ENCODE measurements at places on chromosomes 1 and 21.

GRCh38 chr1:178465011-178465410 lies 31.8 kb downstream of the CLEC20A start:
- no peak for DNase-seq

DNA sequence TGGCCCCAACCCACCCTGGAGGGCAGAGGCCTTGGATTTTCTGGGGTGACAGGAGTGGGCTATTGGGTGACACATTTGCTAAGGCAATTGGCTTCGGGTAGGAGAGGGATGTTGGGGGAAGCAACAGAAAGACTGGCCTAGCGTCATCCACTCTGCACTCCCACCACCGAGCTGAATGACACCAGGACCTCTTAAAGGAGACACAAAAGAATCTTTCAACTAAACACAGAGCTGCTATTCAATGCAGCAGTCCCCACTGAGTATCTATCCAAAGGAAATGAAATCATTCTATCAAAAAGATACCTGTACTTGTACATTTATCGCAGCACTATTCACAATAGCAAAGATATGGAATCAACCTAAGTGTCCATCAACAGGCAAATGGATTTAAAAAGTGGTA lies 6.2 kb downstream of the TFF2 start:
- DNase-seq, result no peak

GRCh38 chr1:228337711-228338520 lies 68.7 kb downstream of the TRIM11 start:
- DNase-seq, result no peak

DNA sequence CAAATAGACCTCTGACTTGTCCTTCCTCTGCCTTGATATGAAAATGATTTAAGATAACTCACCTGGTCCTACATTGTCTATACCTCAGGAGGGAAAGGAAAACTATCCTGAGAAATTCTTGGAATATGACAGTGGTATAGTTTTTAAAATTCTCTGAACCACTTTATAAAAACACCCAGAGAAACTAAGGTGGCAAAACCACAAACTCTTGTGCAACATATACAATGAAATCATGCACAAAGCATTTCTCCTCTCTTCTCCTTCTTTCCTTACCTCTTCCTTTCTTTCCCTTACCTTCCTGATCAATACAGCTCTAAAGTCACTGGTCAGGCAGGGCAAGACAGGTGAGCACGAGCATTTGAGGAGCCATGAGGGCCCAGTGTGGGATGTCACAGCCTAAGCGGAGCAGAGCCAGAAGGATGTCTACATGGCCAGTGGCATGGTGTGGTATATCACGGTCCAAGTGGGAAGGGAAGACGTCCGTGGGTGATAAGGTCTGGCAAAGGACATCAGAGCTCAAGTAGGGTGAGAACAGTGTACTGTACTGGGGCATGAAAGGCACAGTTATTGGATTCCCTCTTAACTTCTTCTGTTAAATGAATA lies 543.3 kb downstream of the DPYD start:
- DNase-seq, result no peak

- peak; percentile 38 for DNase-seq
Observed at GRCh38 chr1:156510709-156511108, 10.1 kb upstream of the MEF2D start.

DNA sequence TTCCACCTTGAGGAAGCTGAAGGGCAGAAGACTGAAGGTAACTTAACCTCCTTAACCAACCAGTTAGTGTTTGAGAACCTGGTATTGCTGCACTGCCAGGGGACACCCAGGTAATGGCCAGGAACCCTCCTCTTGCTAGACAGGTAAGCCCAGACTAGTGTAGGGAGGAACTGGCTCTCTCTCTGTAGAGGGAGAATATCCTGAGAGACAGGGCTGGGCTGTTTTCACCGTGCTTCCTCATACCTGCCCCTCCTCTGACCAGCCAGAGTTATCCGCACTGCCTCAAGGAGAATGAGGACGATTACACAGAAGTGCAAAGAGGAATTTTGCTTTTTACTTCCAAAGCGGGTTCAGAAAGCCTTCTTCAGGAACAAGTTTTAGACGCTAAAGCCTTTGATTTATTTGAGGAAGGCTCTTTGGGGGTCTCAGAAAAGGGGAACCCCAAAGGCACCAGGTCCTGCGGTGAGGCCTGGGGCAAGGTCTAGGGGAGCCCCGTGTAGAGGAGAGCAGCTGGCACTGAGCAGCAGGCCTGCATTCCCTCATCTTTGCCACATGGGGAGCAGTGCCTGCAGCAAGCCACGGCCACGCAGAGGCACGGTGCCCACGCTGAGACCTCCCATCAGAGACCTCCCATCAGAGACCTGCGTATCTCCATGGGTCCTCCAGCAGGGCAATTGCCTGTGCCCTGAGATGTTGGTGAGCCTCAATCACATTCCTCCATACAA lies 13.5 kb downstream of the GNG4 start:
- no peak for DNase-seq

DNA sequence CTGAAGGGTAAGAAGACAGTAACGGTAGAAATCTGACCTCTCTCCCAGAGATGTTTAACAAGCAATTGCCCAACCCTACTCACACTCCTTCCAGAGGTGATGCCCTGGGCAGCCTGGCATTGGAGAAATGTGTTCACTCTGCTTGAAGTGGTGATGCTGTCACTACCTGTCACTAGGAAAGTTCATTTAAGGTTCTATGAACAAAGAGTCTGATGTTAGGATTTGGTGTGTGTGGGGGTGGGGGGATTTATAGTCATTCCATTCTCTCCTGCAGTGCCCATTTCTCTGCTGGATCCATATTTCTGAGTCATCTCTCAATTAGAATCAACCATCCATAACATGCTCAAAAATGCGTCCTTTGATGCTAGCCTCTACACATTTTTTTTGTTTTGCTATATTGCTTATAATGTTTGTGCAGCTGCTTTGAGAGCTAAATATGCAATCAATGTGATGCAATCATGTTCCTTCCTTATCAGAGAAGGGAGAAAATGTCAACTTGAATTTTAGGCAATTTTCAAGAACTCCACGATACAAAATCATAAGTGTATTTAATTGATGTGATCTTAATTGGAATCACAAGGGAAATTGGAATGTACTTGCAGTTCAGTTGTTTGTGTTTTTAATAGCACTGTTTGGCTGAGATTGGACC lies 173.9 kb downstream of the DUSP10 start:
- DNase-seq, result no peak

DNA sequence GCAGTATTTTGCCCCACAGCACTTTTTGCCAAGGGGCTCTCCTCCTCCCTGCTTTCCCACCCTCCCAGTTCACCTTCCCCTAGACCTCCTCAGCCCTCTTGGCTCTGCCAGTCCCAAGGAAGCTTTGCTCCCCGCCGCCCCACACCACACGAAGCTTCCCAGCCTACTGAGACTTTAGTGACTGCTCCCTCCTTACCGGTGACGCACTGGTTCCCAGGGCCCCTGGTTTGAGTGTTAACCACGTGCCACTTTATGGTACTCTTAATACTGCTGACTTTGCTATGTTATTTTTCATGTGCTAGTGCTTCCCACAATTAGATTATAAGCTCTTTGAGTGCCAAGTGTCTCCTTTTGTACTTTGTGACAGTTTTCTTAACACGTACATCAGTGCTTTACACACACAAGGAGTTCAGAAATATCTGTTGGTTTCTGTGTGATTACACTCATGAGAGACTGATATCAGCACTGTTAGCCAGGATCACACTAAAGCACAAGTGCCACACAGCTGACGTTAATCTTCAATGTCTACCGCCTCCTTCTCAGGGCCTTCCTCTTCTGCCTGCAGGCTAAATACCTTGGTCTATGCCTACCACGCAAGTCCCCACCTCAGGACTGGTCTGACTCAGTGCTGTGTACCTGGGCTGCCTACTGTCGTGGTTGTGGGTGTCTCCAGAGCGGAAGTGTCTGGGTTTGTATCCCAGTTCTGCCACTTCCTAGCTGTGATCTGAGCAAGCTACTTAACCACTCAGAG lies 61.0 kb downstream of the DNTTIP2 start:
- DNase-seq, result no peak

DNA sequence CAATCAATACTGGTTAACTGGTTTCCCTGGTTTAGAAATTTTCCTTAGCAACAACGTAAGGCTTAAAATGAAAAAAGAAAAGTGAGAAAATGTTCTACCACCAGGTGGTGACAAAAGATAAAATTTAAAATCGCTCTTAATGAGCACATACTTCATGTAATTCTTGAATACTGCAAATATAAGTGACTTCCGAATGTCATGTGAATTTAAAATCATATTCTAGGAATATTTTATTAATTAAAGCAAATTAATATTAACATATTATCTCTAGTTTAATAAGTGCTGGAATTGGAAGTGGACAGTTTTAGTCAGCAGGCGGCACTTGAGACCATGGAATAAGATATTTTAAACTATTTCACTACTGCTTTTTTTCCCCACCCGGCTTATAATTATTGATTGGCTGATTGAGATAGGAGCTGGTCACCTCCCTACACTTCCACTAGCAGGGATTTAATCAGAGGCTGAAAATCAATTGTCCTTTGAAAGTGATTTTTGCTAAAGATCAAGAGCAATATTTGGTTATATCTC lies 5.0 kb upstream of the ADAMTS1 start:
- DNase-seq, result no peak

- DNase-seq, result no peak
Observed at GRCh38 chr1:192830595-192831246, 21.9 kb downstream of the RGS2 start.

GRCh38 chr21:46253610-46254124 lies 25.1 kb upstream of the LSS start:
- no peak for DNase-seq

All from substantia nigra (tissue), 51 donors.